CD14-positive monocyte (primary cell): ENCODE measurements at places on chromosomes 11 and 22.

- DNase-seq = no peak
Observed at GRCh38 chr11:1650034-1650917, 20.7 kb downstream of the KRTAP5-5 start.

- DNase-seq = peak; percentile 14
Observed at GRCh38 chr22:49305214-49305965, 522.3 kb downstream of the BRD1 start.

DNA sequence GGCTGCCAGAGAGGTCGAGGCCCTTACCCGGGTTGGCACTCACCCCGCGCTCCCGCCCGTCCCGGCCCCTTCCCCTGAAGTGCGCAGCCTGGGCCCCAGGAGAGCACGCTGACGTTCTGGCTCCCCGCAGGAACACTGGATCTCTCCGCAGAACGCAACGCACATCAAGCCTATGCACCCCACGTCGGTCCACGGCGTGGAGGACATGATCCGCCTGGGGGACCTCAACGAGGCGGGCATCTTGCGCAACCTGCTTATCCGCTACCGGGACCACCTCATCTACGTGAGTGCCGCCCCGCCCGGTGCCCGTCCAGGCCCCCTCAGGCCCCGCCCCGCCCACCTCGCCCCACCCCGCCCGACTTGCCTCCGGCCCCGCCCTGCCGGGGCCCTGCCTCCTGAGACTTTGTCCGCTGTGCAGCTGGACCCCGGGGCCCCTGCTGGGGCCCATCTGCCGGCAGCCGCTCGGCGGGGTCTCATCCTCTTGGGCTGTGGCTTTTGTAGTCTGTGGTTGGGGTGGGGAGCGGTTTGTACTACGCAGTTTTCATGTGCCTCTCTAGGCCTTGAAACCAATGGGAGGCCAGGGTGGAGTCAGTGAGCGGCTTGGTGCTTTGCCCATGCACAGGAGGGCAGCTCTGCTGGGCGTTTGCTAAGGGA lies 19.7 kb downstream of the MYO7A start:
- DNase-seq = no peak

- DNase-seq = no peak
Observed at GRCh38 chr11:75325713-75326438, 25.6 kb downstream of the ARRB1 start.

GRCh38 chr11:63892228-63892627 lies 24.7 kb downstream of the RCOR2 start:
- no peak for DNase-seq

DNA sequence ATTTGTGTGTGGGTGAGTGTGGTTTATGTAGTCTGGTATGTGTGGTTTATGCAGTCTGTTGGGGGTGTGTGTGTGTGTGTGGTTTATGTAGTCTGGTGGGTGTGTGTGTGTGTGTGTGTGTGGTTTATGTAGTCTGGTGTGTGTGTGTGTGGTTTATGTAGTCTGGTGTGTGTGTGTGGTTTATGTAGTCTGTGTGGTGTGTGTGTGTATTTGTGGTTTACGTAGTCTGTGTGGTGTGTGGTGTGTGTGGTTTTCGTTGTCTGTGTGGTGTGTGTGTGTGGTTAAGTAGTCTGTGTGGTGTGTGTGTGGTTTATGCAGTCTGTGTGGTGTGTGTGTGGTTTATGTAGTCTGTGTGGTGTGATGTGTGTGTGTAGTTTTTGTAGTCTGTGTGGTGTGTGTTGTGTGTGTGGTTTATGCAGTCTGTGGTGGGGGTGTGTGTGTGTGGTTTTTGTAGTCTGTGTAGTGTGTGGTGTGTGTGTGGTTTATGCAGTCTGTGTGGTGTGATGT lies 26.2 kb upstream of the PARVG start:
- DNase-seq = no peak

DNA sequence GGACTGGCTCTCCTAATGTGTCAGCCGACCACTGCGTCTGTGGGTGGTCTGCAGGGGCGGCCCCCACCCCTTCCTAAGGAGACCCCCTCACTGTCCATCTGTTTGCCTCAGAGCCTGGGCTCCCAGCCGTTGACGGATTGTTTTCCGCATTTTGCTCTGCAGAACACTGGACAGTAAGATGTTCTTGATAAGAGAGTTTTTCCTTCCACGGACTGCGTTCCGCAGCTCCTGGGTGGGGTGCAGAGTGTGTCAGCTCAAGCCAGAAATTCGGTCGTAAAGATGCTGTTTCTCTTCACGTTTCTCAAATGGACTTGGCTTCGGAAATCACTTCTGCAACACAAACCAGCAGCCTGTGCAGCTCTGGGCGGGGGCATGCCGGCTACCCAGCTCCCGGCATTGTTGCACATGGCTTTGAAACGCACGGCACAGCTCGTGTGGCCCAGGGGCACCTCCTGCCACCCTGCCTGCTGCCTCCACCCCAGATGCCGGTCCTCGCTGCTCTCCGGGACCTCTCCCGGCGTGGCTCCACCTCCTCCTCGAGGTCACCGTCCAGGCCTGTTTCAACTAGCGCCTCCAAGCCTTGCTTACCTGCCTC lies 2.9 kb upstream of the MRGPRG start:
- no peak for DNase-seq

DNA sequence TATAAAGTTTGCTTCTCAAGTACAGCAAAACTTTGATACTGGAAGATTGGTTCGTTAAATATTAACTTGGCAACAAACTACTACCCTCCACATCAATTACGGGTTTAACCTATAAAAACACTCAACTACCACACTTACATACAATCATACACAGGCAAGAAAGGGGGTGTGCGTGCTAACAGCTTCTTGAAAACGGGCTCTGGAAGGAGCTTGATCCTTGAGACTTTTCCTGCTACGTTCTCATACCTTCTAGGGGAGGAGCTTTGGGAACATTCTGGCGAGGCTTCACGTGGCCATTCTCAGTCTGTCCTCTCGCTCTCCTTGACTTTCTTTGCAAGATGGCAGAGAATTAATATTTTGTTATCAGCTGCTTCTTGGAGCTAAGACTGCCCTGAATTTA lies 6.8 kb upstream of the ESAM start:
- DNase-seq = no peak

GRCh38 chr11:95688501-95689222 lies 100.9 kb downstream of the FAM76B start:
- DNase-seq = no peak

DNA sequence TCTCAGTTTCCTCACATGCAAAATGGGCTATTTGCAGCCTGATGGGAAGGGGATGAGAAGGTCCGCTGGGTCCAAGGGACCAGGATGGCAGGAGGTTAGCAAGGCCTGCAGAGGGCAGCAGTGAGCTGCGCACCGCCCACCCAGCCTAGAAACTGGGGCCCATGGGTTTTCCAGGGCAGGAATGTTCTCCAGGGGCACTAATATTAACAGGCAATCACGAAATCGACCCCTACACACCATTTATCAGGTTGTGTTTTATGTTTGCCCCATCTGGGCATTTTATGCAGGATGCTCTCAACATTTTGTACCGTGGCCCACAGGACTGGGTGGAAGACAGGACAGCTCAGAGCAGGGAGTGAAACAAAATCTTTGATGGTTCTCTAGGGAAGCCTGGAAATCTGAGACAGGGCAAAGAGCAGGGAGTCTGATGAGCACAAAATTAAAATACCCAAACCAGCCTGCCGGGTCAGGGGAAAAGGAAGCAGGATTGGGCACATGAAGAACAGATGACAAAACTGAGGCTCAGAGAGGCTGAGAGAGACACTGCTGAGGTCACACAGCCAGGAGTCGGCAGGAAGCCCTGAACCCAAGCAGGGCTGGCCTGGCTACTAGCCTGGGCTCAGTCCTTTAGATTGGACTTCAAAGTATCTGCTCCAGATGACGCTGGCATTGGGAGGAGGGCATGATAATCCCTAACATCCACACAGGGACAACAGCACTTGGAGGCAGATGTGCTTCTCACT lies 1.6 kb upstream of the BCR start:
- peak; percentile 69 for DNase-seq

DNA sequence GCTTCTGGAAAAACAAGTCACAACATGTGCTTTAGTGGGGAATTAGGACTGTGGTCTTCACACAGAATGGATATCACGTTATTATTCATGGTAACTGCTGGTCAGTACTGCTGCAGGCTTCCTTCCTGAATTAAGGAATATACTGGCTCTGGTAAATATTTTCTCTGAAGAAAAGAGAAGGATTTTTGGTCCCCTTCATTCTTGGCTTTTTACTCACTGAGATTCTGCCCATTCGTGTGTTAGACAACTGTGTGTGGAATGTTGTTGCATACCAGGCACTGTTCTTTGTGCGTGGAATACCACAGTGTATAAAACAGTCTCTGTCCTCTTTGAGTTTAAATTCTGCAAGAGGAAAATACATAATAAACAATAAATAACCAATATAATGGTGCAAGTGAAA lies 80.3 kb downstream of the ALX4 start:
- DNase-seq = no peak

DNA sequence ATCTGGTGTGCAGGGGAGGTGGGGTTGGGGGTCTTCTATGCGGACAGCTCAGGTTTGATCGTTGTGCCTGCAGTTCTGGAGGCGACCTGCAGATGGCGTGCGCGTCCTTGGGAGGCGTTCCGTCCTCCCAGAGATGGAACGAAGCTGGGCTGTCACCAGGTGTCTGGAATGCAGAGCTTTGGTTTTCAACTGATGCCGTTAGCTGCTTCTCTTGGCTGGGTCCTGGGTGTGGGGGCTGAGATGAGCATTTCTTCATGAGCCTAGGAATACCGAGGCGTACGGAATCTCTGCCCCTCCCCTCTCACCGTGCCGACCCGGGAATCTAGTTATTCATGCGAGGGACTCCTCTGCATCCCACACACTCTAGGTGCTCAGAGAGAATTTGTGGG lies 98.6 kb downstream of the CEP164 start:
- DNase-seq = peak; percentile 44

GRCh38 chr22:24501301-24502005 lies 6.3 kb downstream of the UPB1 start:
- no peak for DNase-seq

GRCh38 chr11:2463766-2464277 lies 19.0 kb downstream of the KCNQ1 start:
- no peak for DNase-seq

- DNase-seq = no peak
Observed at GRCh38 chr11:29260939-29261705, 755.7 kb downstream of the KCNA4 start.

DNA sequence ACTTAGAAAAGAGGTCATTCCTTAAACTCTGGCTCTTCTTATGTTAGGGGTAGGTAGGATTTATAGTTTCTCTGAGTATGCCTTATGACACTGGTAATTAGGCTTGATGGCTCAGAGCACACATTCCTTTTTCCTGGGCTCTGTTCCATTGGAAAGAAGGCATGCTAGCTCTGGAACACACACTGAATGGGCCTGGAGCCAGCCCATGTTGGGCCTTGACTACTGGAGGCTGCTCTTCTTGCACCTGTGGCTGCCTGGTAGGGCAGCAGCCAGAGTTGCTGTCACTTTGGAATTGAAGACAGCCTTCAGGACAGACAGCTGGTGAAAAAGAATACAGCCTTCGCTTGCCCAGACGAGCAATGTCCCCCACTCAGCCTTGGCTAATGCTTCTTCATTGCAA lies 18.2 kb downstream of the MCAM start:
- DNase-seq = no peak

DNA sequence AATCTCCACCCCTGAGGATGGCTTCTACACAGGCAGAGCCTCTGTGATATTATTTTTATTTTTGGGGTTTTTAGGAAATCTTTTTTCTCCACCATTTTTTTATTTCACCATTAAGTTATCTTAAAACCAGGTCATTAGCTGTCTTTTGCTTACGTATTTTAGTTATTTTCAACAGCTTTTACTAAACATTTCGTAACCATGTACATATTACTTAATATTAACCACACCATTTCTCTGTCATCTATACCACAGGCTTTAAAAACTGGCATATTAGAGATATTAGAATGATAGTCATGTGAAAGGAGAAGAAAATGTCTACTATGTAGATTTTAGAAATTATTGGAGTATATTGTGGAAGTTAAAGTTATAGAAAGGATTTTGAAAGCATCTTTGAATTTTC lies 37.4 kb downstream of the YAP1 start:
- no peak for DNase-seq

- DNase-seq = no peak
Observed at GRCh38 chr22:35555483-35555890, 14.9 kb downstream of the RASD2 start.

DNA sequence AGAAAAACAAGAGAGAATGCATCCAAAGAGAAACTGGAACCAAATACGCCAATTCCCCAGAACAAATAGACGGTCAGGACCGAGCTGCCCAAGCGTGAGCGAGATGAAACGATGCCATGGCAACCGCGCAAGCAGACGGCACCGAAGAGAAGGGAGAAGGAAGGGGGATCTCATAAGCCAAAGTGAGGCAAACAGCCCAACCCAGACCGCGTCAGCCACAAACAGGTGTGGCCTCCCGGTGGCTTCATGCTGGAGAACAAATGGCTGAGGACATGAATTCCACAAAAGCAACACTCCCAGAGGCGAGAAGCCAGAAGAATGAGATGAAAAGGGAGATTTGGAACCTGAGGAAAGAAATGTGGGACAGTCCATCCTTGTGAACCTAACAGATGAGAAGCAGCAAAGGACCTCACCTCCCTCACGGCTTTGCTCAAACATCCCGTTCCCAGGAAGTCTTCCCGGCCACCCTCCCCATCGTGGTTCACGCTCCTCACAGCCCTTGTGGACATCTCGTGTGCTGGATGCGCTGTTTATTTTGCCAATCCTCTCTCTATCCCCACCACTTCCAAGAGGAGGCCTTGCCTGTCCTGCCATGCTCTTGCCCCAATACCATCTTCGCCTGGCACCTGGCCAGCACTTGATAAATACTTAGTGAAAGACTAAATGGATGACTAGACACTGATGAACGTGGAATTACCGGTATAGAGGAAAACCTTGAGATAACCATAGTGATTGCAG lies 89.1 kb upstream of the RTL6 start:
- DNase-seq = no peak

- no peak for DNase-seq
Observed at GRCh38 chr11:9201372-9202162, 63.6 kb downstream of the DENND5A start.

DNA sequence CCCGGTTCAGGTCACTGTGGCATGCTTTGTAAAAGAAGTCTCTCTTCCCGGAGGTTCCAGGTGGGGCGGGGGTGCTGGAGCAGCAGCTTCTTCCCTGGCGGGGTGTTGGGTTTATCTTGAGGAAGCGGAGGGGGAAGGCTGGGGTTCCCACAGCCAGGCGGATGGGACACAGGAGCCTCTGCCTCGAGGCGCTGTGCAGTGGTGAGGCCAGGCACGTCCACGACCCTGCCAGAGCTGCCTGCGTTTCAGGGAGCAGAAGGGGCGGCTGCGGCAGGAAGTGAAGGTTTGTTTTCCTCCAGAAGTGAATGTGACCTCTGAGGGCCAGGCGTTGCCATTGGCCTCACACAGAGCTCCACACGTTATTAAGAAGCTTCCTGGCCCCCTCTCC lies 20.1 kb upstream of the ADORA2A start:
- no peak for DNase-seq
